Thoracic aorta (tissue), 2 donors: ENCODE measurements at places on chromosomes 3 and 15. TPM values are rescaled to one million over a fixed set of nuclear protein-coding genes. Genes with fewer than 3 reads are reported as not detected.

SLC24A1 gene
- total RNA-seq: 6.1 TPM

PP2D1 gene
- not detected for total RNA-seq

GRCh38 chr15:73745073-73745472 lies 8.1 kb downstream of the INSYN1 start:
- no peak overlapping the region for H3K27ac ChIP-seq
- H3K36me3 ChIP-seq: no peaks in the 10 kb centered on the region
- no peaks in the 10 kb centered on the region for H3K27me3 ChIP-seq

PIERCE2 gene
- 12.6 TPM for total RNA-seq

GRCh38 chr3:125194849-125195601 lies 17.5 kb downstream of the SLC12A8 start:
- no peaks in the 10 kb centered on the region for H3K4me1 ChIP-seq
- no peak overlapping the region for H3K27ac ChIP-seq
- H3K27me3 ChIP-seq: no peaks in the 10 kb centered on the region
- no peaks in the 10 kb centered on the region for H3K36me3 ChIP-seq
- H3K4me3 ChIP-seq: no peak overlapping the region

DNA sequence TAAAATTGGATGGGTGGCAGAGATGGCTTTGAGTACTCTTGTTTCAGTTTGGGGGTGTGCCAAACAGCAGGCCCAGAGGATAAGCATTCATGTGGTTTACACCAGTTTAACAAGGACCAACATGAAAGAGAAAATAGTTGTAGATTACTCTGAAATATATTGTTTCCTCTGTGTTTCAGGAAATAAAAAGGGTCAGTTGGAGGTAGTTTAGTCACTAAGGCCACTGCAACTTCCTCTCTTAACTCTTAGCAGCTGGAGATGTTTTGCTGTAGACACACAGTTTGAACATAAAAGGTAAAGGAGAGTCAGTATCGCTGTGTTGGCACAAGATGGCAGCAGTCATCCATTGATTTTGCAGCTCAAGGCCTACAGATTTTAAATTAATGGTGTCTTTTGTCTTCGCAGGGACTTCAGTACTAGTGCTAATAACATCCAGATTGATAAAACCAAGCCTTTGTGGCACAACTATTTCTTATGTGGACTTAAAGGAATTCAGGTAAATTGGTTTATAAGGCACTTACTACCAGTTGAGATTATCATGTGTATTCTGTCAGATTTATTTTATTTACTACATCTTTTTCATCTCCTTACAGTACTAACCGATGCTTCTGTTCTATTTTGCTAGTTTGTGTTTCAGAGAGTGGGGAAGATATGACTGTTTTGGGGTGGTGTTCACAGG lies 65.5 kb downstream of the GALK2 start:
- no peaks in the 10 kb centered on the region for H3K4me1 ChIP-seq
- DNase-seq: no peak
- H3K4me3 ChIP-seq: no peak overlapping the region
- no peaks in the 10 kb centered on the region for H3K36me3 ChIP-seq
- H3K27ac ChIP-seq: no peak overlapping the region

GRCh38 chr3:97389936-97390335 lies 374.6 kb upstream of the ARL6 start:
- H3K4me1 ChIP-seq: no peaks in the 10 kb centered on the region
- H3K36me3 ChIP-seq: no peaks in the 10 kb centered on the region
- DNase-seq: no peak
- H3K27me3 ChIP-seq: no peaks in the 10 kb centered on the region
- H3K27ac ChIP-seq: no peak overlapping the region

- no peak overlapping the region for H3K4me3 ChIP-seq
- no peak for DNase-seq
- no peak overlapping the region for H3K27ac ChIP-seq
- H3K36me3 ChIP-seq: no peaks in the 10 kb centered on the region
- no peaks in the 10 kb centered on the region for H3K4me1 ChIP-seq
Measured at GRCh38 chr3:144840866-144841265, 869.2 kb downstream of the DIPK2A start.
